ENCODE measurements at places on chromosomes 3 and 15.

DNA sequence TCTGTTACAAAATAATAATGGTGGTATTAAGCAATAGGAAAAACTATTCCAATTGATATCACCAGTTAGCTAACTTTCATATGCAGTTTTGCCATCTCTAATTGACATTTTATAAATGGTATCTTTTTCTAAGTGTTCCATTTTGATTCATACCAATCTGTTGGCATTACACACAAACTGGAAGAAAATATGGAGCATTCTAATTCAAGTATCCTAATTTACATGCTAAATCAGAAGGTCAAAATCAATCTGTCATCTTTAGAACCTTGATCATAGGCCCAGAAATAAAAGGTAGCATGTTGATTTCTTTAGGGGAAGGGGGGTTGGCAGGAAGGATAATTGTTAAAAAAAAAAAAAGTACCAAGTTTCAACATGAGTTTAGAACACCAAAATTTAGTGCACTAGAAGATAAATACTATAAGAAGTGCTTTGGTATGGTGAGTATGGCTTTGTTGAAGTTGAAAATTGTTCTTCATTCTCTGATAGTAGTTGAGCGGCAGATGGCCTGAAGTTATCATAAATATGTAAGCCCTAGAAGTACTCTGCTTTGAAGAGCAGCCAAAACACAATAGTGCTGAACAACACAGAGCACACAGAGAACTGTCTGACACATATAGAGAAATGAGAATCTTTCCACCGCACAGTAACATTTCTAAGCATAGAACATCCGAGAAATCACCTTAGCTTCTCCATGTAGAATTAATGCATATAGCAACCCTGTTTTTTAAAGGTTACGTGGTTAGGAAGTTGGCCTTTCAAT is 130.1 kb downstream of the TAFA4 start:
- no peak for DNase-seq

DNA sequence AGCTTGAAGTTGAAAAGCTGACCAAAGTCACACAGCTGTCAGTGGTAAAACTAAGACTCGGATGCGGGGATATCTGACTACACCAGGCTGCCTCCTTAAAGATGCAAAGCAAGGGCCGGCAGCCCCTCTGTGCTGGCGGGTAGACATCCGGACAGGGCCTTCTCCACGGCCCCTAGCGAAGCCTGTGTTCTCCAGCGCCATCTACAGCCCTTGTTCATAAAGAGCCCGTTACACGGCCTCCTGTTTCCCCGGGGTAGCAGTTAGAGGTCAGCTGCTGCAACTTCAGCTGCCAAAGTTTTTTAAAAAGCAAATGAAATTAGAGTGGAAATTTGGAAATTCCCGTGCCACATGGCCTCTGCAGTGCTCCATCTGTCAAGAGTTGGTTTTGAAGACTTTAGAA is 383.0 kb downstream of the TBL1XR1 start:
- DNase-seq = no peak

GRCh38 chr3:17055374-17056276 is 170.9 kb downstream of the PLCL2 start:
- no peak for DNase-seq

DNA sequence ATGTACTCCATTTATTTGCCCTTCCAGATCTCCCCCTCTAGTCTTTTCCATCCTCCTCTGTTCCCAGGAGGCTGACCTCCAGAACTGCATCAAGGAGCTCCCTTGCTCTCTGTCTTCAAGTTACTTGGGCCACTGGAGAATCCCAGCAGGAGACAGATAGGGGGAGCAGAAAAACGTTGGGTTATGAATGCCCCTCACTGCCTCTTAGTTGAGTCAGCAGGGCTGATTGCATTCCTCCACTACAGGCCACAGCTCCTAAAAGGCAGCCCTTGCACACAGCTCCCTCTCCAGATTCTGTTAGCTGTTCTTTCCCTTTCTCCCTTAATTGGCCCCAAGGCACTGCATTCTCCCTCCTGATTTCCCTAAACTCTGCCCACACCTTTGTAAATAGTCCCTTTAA is 12.4 kb upstream of the CEP152 start:
- no peak for DNase-seq

DNA sequence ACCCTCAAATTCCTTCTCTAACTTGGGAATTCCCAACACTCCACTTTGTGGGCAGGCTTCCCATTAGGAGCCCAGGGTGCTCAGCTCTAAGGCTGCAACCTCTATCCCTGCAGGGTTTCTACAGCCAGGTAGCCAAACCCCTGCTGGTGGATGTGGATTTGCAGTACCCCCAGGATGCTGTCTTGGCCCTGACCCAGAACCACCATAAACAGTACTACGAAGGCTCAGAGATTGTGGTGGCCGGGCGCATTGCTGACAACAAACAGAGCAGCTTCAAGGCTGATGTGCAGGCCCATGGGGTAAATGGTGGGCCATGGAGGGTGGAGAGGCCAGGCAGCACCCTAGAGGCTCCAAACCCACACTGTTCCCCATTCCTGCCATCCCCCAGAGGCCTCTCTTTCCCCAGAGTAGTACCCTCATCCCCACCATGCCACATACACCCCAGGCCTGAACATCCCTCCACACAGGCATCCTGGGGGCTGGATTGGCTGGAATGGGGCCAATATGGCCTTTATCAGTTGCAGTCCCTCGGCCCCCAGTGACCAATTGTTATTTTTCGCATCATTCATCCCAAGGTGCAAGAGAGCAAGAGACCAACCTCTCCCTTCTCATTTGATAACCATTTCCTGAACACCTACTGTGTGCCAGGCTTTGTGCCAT is 7.7 kb downstream of the ITIH1 start:
- DNase-seq = no peak

DNA sequence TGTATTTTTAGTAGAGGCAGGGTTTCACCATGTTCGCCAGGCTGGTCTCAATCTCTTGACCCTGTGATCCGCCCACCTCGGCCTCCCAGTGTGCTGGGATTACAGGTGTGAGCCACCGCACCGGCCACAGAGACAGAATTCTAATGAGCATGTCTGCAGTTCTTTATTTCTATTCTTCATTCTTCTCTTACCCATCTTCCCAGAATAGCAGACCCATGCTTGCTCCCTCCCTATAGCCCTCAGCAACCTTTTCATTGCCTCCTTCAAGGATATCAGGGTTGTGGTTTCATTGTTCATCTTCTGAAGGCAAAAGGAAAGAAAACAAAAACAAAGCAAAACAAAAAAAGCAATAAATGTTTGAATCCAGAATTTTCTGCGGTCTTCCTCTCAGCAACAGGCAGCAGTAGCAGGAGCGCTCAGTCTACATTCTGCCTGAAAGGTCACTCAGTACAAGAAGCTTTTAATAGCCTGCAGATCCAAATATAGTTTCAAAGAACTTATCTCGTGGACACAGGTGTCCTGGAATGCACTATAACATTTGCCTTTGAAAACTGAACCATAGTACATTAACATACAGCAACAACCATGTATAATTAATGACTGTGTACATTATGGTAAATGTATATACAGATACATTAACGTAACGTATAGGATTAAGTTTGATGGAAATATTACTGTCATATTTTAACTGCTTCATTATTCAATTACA is at the start of gene SMCO1:
Gene SMCO1, minus strand, starts transcription at position 434 of the 709 bp plus-strand sequence. Its CDS starts 137 bp downstream, at position 297.
- DNase-seq = no peak

DNA sequence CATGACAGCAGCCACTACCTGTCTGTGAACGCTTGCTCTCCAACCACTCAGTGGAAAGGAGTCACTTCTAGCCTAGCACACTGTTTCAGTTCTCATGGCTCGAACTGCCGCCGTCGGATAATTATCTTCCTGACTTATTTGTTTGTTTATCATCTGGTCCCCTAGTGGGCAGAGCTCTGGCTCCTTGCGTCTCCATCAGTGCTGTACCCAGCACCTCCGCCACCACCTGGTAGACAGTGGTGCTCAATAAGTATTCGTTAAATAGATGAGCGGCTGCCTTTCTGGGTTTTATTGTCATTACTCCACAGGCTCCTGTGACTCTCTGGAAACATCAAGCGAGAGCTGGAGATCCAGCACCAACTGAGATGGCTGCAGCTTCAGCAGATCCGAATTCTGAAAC is 297.5 kb downstream of the NTRK3 start:
- no peak for DNase-seq

DNA sequence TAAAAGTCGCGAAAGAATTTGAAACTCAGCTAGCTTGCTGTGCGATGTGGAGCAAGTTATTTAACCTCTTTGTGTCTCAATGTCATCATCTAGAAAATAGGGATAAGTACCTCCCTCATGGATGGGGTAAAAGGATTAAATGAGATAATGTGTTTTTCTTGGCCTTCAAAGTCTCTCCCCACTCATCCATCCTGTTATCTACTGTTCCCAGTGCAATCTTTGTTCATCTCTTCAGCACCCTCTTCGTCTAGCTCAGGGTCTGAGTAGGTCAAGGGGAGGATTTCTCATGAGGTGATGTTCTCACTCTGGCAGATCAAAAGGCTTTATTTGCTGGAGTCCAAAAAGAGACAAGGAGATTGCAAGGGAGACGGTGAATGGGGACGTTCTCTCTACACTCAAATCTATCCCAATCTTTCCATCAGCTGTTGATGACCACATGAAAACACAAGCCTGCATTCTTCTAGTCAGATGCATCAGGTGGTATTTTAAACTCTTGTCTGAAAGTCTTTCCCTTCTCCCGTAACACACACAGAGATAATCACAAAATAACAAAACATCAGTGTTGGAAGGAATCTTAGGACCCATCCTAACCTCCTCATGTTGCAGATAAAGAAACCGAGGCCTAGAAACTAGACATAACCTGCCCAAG is 1.3 kb downstream of the MESD start:
- no peak for DNase-seq

- no peak for DNase-seq
Observed at GRCh38 chr3:46395210-46395661, 11.6 kb downstream of the CCR5AS start.

DNA sequence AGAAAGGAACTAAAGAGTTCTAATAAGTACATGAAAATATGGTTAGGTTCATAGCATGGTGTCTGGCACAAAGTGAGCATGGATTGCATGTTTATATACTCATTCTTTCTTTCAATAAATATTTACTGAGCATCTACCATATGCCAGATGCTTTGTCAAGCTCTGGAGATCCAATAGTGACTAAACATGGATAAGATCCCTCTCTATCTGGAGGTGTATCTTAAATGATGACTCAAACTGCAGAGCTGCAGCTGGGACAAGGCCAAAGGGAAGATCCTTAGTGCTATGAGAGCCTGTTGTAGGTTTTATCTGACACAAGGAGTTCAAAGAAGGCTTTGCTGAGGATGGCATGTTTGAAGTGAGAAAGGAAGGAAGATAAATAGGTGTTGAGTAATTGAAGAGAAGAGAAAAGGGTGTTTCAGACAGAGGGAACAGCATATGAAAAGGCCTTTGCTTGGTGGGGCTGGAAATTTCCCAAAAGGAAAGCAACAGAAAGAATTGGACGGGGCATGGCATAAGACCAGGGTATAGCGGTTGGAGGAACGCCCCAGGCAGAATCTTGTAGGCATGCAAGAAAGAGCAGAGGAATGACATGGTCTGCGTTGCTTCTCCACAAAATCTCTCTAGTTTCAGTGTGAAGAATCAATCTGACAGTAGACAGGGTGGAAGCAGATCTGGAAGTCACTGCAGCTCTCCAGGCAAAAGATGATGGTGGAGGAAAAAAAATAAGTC is 239.9 kb upstream of the LRTM1 start:
- DNase-seq = no peak

- DNase-seq = no peak
Observed at GRCh38 chr3:171415070-171415469, 45.1 kb downstream of the TNIK start.

GRCh38 chr3:151135541-151136337 is 50.3 kb downstream of the MED12L start:
- peak; percentile 8 for DNase-seq

GRCh38 chr15:73940061-73940981 is 14.1 kb downstream of the LOXL1 start:
- no peak for DNase-seq

Data from NCI-H2029 treated with DMSO at 0.1 percent for 48 hours (cell line).